ENCODE measurements at places on chromosomes 3 and 15.

- no peak for DNase-seq
These were observed 79.6 kb upstream of the NSMCE3 start for GRCh38 chr15:29349196-29349595.

- no peak for DNase-seq
These were observed 110.8 kb upstream of the MME start for GRCh38 chr3:154969366-154969765.

DNA sequence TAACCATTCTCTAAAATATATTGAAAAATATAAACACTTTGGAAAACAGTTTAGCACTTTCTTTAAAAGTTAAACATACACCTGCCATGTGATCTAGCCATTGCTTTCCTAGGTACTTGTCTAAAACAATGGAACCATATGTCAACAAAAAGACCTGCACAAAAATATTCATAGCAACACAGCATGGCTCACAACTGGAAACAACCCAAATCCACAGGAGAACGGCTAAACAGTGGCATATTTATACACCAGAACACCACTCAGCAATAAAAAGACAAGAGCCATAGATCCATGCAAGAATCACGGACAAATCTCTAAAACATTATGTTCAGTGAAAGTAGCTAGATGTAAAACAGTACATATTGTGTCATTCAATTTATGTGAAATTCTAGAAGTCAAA, 221.3 kb upstream of the UBE2E2 start:
- no peak for DNase-seq

- no peak for DNase-seq
These were observed 141.5 kb upstream of the TBL1XR1 start for GRCh38 chr3:177338697-177339219.

- no peak for DNase-seq
These were observed 42.9 kb downstream of the WNT7A start for GRCh38 chr3:13836658-13837587.

DNA sequence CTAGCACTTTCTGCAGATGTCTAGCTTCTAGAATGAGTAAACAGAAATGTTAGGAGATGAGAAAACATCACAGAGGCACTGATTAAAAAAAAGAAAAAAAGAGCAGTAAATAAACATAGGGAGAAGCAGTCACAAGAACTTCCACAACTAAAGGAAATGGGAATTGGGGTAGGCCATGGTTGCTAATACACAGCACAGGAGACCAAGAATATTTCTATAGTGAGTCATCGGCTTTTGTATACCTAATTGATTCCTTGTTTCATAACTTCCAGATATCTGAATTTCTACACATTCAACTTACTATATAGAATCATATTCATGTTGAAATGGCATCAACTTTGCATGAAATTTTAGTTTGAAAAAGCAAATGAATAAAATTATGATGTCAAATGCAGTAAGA, 47.3 kb upstream of the TCF12 start:
- no peak for DNase-seq

DNA sequence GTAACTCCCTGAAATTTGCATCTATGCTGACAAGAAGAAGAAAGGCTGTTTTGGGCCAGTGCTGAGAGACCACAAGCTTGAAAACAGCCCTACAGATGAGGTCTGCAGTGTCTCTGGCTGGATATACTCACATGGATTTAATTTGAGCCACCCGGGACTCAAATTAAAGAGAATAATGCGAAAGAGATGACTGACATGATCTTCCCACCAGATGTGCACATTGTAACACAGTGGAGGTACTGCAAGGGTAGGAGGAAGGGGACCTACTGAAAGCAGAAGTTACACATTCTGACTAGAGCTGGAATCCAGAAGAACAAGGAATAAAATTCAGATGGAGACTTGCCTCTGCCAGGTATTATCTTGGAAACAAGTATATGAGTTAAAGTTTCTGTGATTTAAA, 728.3 kb upstream of the SGO1 start:
- DNase-seq, result no peak

DNA sequence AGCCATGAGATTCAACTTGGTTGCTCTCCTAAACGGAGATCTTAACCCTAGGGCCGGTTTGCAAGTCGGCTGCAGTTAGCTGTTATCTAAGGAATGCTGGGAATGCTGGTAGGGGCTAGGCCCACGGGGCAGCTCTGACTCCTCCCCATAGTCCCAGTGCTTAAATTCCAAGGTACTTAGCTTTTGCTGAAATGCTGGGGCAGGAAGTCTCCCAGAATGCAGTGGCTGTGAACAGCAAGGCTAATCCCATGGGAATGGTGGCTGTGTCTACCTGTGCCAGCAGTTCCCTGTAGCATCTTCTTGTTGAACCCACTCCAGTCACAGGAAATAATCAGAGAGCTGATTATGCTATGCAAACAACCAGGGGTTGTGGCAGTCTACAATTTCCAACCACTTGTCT, 102.5 kb upstream of the TJP1 start:
- no peak for DNase-seq

DNA sequence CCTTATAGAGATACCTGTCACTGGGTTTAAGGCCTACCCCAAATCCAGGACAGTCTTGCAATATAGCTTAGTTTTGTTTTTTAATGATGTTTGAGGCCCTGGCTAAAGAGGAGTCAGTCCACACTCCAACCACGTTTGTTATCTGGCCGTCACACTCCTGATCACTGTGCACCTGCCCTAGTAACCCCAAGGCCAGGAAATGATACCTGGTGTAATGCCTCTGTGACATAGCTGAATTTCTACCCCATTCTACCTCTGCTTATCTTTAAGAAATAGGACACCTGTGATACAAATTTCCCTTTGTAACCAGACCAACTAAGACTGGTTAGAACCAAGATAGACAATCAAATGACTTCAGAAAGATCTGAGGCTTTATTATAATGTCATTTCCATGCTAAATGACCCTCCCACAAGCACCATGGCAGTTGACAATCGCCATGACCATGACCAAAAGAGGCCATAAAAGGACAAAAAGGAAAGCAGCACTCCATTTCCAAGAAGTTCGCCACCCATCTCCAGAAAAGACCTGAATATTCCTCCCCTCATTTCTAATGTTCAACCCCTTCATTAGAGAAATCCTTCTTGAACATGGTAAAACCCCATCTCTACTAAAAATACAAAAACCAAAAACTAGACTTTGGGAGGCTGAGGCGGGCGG, 4.8 kb upstream of the RTP3 start:
- no peak for DNase-seq

GRCh38 chr15:71802770-71803169, 7.6 kb upstream of the NR2E3 start:
- no peak for DNase-seq

- DNase-seq, result no peak
These were observed 239.3 kb downstream of the FEZF2 start for GRCh38 chr3:62134061-62134496.

DNA sequence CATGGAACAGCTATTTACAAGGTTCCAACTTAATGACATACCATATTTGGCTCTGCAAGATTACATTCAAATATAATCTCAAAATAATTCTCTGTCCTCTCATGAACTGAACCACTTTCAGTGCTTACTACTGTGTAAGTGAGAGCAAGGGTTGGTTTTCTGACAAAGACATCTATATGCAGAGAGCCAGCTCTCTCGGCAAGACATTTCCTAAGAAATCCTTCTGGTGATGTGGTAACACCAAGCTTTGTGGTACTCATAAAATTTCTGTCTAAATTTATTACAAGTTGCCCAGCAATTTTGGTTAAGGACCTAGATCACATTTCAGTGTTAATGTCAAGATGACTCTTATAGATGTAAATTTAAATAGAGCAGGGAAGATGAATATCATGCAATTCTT, 184.9 kb downstream of the GAP43 start:
- no peak for DNase-seq

DNA sequence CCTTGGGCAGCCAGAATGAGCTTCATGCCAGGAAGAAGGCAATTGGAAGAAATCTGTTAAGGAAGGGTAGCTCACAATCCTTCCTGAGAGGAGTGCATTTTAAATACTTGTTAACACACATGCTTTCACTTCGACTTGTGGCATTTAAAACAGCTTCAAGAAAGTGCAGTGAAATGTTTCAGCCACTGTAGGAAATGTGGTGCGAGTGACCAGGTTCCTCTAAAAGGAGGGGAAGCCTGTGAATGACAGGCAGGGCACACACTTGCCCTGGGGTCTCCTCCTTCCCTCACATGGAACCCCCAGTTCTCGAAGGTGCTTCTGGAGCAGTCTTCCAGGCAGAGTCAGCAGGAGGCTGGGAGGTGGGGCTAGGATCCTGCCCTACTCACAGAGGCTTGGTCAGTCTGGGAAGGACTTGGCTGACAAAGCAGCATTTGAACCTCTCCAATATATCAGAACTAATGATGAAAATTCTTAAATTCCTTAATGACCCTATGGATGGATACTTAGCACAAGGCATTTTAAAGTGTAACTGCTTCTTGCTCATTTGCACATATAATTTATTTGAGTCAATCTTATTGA, 358.6 kb downstream of the CHST2 start:
- no peak for DNase-seq

- no peak for DNase-seq
These were observed 23.2 kb upstream of the IQCF6 start for GRCh38 chr3:51802106-51802703.

GRCh38 chr3:111667621-111668239, 72.6 kb upstream of the ZBED2 start:
- DNase-seq, result no peak

DNA sequence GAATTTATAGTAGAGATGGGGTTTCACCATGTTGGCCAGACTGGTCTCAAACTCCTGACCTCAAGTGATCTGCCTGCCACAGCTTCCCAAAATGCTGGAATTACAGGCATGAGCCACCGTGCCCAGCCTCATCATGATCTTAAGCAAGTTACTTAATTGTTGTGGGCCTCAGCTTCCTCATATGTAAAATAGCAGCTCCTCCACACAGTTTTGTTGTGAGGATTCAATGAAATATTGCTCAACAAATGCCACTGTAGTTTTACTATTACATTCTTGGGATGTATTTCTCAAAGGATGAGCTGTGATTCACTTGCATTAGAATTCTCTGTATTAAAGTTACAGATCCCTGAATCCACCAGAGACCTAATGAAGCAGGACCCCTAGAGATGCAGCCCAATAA, 168.8 kb downstream of the ADAMTS9 start:
- no peak for DNase-seq
